ENCODE measurements at places on chromosomes 3 and 15. TPM values are rescaled to one million over a fixed set of nuclear protein-coding genes. Genes with fewer than 3 reads are reported as not detected.

DNA sequence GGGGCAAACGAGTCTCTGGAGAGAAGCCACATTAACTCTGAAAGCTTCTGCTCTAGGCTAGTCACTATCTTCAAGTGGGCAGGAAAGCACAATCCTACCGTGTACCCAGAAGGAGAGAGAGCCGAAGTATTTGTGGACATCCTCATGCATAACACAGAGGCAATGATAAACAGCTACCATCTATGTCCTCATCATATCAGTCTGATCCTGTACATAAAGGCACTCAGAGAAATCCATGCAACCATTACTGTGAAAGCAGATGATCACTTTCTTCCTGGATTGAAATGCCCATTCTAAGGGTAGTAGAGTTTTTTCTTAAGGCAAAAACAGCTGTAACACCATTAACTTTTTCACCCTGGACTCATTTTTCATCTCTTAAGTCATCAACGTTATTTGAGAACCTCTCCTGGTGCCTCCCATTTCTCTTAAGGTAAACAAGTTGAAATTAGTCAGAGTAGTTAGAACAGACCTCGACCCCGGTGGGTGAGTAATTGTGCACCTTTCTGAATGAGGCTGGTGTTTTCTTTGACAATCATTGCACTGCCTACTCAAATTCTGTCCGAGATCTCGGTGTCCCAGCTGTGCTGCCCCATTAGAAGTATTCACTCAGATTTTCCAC lies 327.4 kb downstream of the SHQ1 start:
- no peak for DNase-seq

- DNase-seq = no peak
Observed at GRCh38 chr3:38026856-38027255, 2.6 kb downstream of the PLCD1 start.

GRCh38 chr15:79168922-79169456 lies 78.4 kb upstream of the RASGRF1 start:
- DNase-seq = peak; percentile 80

DNA sequence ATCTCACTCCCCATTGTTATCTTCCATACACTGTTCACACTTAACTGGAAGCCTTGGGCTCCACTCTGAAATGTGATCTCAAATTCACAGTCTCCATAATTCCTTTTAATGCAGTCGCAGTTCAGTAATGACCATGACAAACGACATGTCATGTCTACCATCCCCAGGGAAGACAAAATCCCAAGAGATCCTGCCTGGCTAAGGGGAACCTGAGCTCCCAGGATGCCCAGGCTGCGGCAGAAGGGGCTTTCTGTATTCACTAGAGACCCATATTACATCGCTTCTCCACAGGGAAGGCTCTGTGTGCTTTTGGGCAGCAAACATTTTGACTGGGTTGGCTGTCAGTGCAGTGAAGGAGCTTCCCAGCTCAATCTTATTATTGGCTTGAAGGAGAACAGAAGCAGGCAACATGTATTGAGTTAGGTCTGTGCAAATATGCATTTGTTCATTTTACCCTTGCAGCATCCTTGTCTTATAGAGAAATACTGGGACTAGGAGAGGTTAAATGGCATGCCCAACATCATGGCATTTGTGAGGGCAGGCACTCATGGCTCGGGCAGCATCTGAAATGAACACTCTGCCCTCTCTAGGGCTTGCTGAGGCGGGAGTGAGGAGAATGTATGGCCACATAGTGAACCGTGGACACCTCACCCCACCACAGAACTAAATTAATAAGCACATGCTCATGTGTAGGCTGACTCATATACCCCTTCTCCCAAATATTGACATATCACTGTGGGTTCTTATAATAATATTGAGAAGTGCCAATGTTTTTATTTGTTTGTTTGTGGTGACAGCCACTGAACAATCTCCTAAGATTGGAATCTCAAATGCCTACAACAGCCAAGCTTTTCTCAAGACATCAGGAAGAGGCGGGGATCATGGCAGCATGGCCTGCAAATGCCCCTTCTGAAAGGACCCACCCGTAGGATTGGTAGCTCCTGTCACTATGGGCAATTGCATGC lies 141.6 kb upstream of the FOXB1 start:
- no peak for DNase-seq

GRCh38 chr15:65578904-65579728 lies 31.8 kb downstream of the INTS14 start:
- no peak for DNase-seq

GRCh38 chr3:161295325-161295724 lies 74.2 kb downstream of the NMD3 start:
- DNase-seq = no peak

GRCh38 chr3:138694287-138695007 lies 85.9 kb downstream of the FAIM start:
- DNase-seq = no peak

DNA sequence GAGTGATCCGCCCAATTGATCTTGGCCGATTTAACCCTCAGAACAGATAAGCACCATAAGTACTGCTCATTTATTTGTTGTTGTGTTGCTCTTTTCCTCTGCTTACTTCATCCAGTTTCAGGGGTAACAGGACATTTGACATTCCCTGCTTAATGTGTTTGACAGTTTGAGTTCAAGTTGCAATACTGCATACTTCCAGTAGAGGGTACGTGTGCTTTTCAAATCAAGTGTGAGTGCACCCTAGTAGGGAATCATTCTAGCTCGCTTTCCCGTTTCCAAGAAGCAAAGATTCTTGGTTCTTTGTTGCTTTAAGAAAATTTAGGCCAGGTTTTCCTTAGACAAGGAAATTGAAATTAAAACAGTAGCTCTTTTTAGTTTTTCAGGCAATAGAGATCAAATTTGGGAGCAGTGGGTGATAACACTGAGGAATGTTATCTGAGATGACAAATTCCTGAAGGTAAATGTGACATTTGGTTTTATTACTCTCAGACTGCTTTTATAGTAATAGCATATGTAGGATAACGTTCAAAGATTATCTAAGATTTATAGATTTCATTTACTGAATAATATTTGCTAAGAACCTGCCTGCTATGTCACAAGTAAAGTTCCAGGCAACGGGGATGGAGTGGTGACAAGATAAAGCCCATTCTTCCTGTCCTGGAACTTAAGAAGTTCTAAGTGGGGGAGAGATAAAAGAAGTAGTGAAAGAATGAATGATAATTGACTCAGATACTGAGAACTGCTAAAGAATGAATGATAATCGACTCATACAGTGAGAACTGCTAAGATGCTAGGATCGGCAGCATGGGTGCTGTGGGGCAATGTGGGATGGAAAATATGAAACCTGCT lies 73.3 kb downstream of the SYNPR start:
- peak; percentile 44 for DNase-seq

DNA sequence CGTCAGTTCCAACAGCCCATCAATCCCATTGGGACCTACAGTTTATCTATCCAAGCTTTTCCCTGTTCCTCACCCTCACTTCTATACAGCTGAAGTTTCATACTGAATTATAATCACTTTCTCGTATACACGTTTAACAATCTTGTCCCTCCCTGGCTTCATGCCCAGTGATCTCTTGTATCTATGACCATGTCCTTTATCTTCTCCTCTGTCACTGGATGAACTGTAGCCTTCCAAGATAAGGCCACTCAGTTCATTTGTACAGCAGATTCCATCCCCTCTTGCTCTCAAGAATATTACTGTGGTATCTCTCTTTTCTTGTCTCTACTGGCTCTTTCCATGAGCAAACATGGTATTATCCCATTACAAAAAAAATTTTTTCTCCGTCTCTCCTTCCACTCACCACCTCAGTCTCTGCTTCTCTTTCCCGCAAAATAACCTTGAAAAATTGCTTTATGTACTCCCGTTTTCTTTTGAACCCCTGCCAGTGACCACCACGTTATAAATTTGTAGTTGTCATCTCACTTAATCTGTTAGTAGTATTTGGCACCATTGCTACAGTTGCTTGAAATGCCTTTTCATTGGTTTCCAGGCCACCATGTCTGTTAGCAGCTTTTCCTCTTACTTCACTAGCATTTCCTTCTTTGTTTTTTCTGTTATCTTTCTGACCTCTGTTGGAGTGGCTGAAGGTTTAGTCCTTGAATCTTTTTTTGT lies 9.4 kb downstream of the CTNNB1 start:
- no peak for DNase-seq

WNT5A gene
- total RNA-seq = 15.7 TPM

GOLGA8S gene
- total RNA-seq = not detected

PEX5L gene
- total RNA-seq = 1.9 TPM

ZDHHC3 gene
- 58.2 TPM for total RNA-seq

Measured in H7 (cell line).